ENCODE measurements at places on chromosomes 13 and 19. TPM values are rescaled to one million over a fixed set of nuclear protein-coding genes. Genes with fewer than 3 reads are reported as not detected.

DNA sequence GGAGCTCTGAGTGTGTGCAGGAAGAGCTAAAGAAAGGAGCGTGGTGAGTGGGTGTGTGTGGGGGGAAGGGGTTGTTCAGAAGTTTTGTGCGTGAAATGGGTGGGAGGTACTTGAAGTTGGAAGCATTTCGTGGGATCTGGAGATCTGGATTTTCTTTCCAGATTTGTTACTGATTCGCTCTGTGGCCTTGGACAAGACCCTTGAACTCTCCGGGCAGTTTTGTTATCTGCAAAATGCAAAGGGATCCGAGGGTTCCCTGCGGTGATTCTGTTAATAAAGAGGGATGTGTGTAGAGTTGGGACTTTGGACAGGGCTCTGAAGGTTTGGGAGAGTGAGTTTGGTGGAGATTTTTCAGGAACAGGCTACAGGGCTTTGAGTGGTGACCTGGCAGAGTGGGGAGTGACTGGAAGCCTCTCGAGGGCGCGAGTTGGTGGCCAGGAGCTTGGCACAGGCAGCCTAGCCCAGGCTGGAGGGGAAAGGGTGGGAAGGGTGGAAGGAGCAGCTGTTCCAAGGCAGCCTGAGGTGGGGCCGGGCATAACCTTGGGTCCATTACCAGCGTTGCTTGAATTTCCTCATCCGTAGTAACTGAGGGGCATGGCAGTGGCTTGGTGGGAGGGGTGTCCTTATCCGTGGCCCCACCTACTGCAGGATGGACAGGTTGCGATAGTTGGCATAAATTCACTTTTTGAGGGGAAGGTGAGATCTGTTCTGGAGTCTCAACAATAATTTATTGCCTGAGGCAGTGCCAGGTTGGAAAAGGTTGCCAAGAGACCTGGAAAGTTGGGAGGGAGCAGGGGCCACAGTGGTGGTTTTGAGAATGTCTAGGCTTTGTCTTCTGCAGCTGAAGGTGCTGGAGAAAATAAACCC is 2.1 kb downstream of the ACTN4 start:
- peak; percentile 52 for DNase-seq

GRCh38 chr13:33176526-33176925 is 109.0 kb downstream of the STARD13 start:
- no peak for DNase-seq

DNA sequence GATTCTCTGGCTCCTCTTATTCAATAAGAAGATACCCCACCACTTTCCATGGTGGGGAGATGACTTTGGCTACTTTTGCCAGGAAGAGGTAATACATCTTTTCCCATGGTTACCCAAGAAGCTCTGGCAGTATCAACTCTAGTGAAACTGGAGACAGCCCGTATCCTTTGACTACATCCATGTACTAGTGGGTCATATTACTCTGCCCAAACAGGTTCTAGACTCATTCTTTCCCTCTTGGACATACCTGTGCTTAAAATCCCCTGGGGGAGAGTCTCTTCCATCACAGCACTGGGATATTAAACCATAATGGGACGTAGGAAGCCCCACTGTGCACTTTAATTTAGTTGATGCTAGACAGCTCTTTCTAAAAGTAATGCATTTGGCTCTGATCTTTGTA is 144.7 kb upstream of the KLF12 start:
- DNase-seq, result no peak

DNA sequence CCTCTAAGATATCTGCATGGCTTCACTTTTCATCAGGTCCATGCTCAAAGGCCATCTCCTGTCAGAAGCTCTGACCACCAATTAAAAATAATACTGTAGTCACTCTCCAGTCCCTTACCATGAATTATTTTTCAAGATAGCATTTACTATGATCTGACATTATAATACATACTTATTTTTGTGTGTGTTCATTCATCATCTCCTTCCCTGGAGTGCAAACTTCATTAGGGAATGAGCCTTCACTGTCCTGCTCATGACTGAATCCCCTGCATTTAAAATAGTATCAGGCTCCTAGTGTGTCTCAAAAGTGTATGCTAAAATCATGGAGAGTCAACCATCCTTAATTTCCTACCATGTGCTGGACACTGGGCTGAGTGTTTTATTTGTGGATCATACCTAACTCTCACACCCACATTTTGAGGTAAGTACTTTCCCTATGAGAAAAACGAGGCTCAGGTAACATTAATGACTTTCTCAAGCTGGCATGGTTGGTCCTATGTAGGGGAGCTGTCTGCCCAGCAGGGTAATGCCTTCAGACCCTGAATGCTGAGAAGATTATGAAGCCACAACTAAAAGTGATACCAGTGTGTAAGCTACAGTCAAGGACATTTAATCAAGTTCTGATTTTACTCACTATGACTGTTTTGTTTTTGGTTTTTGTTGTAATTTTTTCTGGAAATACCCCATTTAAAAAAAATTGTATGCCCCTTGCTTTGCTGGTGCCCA is 16.3 kb downstream of the PLA2G4C start:
- DNase-seq, result no peak

DNA sequence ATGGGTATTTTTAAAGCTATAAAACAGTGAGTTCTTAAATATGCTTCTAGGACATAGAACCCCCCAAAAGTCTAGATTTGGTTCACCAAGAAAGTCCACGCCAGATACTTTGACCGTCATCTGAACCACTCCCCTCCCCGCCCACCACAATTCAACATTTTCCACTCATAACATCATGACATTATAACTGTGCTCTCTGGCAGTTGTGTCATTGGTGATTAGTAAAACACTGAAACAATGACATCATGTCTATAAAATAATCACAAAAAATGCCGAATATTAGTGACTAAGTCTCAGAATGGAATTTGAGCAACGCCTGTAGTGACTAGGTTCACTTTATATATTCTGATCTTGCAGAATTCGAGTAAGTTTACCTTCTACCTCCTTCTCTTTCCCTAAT is 732.3 kb downstream of the FGF9 start:
- no peak for DNase-seq

GRCh38 chr13:40190641-40191100 is 475.8 kb downstream of the FOXO1 start:
- peak; percentile 40 for DNase-seq

Gene IL11
- not detected for polyA plus RNA-seq

GRCh38 chr13:76397413-76397812 is 488.8 kb downstream of the KCTD12 start:
- no peak for DNase-seq

DNA sequence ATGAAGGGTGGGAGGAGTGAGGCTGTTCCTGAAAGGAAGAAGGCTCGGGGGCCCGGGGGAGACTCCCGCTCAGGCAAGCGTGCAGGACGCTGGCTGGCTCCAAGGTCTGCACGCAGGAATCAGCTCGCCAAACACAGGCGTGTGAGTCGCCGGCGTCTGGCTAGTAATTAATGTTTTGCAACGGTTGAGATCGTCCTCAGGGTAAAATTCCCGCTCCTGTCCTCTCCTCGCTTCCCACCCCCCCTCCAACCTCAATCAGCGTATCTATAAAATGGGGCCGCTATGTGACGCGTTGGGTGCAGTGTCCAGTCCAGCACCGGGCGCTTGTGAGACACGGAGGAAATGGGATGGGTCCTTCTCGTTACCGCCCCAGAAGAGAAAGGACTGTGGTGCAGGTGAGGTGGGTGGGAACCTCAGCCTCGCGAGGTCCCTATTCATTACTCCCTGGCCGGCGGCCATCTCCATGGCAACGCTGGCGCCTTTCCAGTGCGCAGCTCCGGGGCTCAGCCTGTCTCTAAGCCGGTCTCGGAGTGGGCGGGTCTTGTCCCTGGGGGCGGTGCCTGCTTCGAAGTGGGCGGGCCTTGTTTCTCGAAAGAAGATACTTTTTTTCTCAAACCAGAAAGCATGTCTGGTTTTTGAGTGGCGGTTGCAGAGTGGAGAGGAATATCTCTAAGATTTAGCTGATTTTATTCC is 6.5 kb upstream of the ZNF579 start:
- peak; percentile 96 for DNase-seq

GRCh38 chr13:60944863-60945262 is 470.8 kb downstream of the PCDH20 start:
- DNase-seq, result no peak

GRCh38 chr19:35913589-35913988 is 5.5 kb upstream of the TYROBP start:
- DNase-seq, result no peak

Gene PLPPR3
- not detected for polyA plus RNA-seq

- DNase-seq, result no peak
Measured at GRCh38 chr13:101393140-101393539, 23.2 kb downstream of the NALCN start.

DNA sequence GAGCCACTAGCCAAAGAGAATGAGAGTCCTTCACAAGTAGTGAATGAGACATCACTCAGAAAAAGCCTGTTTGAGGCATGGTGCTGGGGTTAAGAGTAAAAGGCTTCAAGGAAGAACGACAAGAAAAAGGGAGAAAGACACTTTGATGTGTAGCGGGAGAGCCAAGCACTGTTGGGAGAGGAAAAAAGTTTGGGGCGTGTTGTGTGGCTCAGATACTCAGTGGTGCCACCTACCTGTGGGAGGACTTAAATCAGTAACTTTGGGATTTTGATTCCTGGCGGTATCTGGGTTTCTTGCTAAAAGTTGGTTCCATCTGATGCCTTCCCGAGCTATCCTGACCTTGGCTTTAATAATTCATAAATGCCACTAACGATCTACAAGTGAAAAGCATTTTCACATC is 12.3 kb downstream of the ELSPBP1 start:
- DNase-seq, result no peak

DNA sequence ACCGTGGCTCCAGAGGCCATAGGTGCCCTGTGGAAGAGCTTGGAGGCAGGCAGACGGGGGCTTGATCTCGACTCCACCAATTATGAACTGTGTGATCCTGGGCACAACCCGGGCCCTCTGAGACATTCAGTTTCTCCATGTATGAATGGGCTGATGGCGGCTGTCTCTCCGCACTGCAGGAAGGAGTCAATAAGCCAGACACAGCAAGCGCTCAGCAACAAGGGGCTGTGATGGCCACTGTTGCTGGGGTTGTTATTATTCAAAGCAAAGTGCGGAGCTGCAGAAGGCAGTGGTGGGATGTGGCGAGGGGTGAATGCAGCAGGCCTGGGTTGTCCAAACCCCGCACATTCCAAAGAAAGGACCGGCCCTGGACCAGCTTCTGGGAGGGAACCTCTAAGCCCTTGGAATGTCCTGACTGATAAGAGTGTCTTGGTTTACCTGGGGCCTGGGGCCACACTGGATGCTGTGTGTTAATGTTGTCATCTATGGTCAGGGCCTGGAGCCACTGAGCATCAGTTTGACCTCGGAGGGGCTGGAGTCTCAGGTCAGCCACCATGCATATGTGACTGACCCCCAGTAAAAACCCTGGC is 8.3 kb downstream of the TMEM143 start:
- DNase-seq, result no peak

GRCh38 chr13:21344662-21345176 is 114.4 kb downstream of the ZDHHC20 start:
- DNase-seq, result no peak

- no peak for DNase-seq
Measured at GRCh38 chr13:109152941-109153340, 523.5 kb downstream of the MYO16 start.

DNA sequence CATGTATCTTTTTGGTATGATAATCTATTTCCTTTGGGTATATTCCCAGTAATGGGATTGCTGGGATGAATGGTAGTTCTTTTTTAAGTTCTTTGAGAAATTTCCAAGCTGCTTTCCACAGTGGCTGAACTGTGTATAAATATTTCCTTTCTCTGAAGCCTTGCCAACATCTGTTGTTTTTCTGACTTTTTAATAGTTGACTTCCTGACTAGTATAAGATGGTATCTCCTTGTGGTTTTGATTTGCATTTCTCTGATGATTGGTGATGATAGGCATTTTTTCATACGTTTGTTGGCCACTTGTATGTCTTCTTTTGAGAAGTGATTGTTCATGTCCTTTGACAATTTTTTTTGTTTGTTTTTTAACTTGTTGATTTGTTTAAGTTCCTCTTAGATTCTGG is 61.6 kb upstream of the PCDH17 start:
- no peak for DNase-seq

- no peak for DNase-seq
Measured at GRCh38 chr13:83883061-83883523, 818 bp upstream of the SLITRK1 start.

GRCh38 chr19:30077851-30078355 is 135.9 kb downstream of the URI1 start:
- DNase-seq, result peak; percentile 20

DNA sequence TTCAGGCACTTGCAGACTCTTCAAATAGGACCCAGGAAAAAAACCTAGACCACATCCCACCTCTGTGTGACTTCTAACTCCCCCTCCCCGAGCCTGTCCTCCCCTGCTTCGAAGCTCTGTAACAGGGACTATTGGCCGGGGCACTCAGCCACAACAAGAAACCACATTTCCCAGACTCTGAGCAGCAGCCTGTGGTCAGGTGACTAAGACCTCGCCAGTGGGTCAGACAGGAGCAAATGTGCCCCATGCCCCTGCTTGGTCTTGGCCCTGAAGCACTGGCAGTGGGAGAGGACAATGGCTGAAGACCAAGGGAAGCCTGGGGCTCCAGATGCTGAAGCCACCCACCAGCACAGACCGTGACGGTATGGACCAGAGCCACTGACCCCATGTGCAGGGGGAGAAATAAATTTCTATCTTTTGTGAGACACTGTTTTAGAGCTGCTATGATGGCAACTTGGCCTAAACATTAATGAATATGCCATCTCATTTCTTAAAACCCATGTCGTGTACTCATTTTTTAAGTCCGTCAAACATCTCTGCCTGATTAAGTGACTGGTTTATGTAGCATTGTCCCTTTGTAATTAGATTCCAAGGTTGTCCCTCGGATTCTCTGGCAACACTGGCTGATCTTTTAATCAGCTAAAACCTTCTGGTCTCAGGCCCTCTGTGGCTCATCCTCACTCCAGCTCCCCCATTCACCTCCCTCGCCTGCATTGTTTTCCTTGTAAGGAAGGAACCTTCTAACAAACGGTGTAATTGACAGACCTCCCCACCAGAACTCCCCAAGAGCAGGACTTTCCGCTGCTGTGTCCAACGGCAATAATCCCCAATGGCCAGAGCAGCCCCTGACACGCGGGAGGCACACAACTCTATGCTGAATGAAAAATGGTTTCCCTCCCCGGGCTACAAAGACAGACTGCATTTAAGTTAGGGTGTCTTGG is 98.4 kb downstream of the STK24 start:
- DNase-seq, result no peak

DNA sequence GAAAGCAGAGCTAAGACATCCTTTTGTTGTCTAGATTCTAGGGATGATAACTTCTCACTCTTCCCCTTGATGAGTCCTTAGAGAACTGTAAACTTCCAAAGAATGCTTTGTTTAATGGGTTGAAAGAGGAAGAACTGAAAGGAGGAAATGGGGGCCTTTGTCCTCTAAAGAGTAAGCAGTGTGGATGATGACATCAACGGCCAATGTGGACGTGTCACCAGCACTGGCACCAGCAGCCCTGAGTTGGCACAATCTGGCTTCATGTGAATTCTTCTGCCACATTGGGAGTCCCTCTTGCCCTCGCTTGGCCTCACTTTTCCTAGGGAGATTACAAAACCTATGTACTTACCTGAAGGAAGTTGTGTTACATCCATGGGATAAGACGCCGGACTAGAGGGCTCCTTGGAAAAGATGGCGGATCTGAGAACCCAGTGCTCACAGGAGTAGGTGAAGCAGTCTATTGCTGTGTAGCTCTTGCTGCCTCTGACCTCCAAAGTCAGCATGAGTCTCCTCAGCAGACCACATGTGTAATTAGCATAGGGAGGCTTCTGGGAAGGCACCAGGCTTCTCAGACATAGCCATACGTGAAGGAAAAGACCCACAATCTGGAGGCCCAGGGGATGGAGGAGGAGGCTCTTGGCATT is 62.8 kb downstream of the RGCC start:
- no peak for DNase-seq

All from psoas muscle (tissue), 8 donors.